Activated naive CD4-positive, alpha-beta T cell treated with anti-CD3 and anti-CD28 coated beads, Interleukin-2, amount 50 U/mL, for 72 hours (primary cell): ENCODE measurements at places on chromosomes 1 and 21.

GRCh38 chr1:45668526-45668925 lies 17.8 kb downstream of the GPBP1L1 start:
- DNase-seq, result no peak

GRCh38 chr1:117110774-117111173 lies 10.8 kb downstream of the TRIM45 start:
- DNase-seq, result no peak

GRCh38 chr1:6101826-6102531 lies 56.3 kb downstream of the KCNAB2 start:
- no peak for DNase-seq

DNA sequence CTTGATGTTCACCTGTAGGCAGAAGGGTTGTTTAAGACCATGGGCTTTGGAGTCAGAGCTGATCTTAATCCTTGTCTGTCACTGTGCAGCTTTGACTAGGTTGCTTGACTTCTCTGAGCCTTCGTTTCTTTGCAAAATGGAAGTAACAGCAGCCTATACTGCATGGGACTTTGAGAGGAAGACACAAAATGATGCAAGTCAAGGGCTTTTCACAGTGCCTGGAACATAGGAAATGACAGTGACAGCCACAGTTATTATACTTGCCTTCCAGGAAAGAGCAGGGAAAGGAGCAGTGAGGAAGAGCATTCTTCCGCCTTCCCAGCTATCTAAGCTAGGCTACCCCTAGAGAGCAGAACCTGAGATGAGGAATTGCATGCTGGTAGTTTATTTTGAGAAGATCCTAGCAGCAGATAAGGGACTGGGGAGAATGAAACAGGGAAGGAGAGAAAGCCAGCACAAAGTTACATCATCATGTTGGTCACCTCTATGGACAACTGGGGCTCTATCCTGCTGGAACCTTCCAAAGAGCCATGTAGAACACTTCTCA lies 3.1 kb downstream of the CSF3R start:
- no peak for DNase-seq

DNA sequence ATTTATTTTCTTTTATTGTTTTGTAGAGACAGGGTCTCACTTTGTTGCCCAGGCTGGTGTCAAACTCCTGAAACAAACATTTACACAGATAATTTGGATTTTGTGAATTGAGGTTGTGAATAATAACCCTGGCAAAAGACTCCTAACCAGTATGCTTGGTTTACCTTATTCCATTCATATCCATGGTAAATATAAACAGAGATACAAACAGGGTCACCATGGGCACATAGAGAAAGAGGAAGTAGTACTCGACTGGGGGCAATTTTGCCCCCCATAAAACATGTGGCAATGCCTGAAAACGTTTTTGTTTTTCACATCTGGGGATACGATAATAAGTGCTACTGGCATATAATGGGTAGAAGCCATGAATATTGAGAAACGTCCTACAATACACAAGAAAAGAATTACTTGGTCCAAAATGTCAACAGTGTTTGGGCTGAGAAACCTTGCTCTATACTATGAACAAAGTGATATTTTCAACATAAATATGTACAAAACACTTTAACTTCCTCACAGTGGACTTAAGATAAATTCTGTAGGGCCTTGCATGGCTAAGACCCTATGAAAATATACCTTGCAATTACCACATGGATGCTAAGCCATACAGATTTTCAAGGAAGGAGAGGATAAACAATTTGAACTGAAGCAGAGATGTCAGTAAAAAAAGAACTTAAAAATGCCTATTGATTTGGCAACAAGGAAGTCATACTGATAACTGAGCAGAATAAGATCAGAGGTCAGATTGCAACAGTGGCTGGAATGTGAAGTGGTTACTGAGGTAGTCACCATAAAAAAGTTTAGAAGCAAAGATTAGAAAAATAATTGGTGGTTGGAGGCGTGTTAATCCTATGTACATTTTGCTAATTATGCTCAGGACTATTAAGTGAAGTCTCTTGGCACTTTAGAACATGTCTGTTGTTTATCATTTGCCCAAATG lies 27.4 kb upstream of the ASPM start:
- no peak for DNase-seq
